ENCODE measurements at places on chromosomes 7 and 10.

- no peak for DNase-seq
Observed at GRCh38 chr10:114871379-114871778, 49.8 kb downstream of the FHIP2A start.

DNA sequence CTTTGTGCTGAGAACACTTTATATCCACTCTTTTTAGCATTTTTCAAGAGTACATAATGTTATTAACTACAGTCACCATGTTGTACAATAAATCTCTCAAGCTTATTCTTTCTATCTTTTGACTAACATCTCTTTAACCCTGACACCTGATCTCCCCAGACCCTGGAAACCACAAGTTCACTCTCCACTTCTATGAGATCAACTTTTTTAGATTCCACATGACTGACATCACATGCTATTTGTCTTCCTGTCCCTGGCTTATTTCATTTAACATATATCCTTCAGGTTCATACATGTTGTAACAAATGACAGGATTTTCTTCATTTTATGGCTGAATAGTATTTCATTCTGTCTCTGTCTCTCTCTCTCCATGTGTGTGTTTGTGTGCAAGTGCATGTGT is 15.5 kb downstream of the SLC13A1 start:
- DNase-seq = no peak

- no peak for DNase-seq
Observed at GRCh38 chr10:102752934-102753664, 9.4 kb downstream of the WBP1L start.

DNA sequence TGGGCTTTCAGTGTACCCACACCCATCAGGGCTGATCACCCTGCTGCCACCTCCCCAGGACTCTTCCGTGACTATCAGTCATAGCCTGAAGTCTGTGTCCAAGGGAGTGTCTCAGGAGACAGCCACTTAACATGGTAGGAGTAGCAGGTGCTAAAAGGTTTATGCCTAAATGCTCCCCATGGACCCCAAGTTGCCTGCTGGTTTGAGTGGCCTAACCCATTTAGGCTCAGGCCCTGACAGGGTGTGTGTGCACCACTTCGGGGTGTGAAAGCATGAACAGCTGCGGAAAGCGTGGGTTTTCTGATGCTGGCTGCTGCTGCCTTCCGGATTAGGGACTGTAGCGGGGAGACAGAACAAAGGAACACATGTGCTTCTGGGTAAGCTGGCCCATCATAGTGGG is 93.2 kb upstream of the SAMD8 start:
- no peak for DNase-seq

DNA sequence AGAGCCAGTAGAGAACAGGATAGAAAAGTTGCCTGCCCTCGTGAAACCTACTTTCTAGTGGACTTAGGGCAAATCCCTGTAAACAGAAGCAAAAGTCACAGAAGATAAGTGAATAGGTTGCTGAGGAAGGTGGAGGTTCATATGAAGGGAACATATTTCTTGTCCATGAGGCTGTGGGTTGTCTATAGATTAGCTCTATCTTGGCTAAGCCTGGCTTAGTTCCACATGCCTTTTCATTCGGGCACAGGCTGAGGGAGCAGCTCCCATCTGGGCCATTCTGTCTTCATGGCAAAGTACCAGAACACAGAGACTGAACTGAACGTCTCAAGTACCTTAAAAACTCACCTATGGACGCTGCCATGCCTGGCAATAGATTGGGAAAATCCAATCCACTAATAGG is 45.3 kb downstream of the BZW2 start:
- no peak for DNase-seq

DNA sequence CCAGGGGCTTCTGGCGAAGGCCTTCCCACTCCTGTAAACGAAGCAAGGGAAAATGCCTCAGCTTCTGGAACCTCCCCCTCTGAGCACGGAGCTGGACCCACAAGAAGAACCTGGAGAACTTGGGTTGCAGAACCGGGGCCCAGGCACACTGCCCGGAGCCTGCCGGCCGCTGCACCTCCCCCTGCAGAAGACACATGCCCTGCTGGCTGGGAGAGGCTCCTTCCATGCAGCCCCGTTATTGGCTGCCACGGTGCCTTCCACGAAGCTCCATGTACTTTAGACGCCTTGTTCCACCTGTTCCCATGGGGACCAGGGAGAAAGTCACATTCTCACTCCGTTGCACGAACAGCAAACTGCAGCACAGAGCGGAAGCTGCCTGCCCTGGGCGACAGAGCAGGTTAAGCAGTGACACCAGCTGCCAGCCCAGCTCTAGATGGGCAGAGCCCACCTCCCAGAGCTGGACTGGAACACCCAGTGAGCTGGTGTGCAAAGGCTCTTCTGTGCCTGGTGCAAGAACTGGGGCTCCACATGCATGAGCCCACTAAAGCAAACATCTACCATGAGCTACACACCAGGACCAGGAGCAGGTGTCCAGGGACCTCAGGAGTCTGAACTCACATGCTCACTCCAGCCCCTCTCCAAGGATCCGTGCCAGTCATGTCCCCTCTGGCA is 70.1 kb downstream of the TNS3 start:
- DNase-seq = no peak

GRCh38 chr10:52343439-52343838 is 29.4 kb downstream of the DKK1 start:
- no peak for DNase-seq

GRCh38 chr7:55288070-55288824 is 76.9 kb upstream of the LANCL2 start:
- DNase-seq = no peak

DNA sequence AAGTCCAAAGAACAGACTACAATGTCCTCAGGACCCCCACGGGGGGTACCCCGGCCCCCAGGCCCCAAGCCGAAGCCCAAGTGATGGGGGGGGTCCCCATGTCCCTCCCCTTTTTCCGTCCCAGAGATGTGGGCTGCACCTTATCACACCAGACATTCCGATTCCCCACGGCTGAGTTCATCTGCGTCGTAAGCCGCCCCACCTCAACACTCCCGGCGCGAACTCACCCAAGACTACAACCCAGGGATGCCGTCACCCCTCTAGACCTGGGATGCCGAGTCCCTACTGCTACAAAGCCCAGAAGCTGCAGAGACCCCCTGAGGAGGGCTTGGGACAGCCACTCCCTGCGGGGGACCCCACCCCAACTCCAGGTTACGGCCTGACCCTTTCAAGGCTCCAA is 14.5 kb downstream of the PDGFA start:
- DNase-seq = no peak

GRCh38 chr10:104069613-104070012 is 16.1 kb downstream of the COL17A1 start:
- DNase-seq = no peak

DNA sequence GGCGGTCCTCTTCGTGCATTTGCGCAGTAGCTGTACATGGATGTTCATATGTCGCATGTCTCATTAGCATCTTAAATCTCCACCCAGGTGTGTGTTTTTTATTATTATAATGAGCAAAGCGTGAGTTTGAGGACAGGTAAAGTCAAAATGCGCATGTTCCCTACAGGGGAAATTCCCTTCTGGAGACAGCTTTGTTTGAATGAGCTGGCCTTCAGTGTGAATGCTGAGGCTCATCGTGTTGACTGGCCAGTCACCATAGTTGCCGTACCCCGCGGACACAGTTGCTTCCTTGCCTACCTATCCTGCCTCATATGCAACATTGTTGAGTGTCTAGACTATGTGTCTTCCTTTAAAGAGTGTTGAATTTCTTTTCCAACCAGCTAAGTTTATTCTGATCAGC is 13.6 kb downstream of the LYZL1 start:
- DNase-seq = no peak

DNA sequence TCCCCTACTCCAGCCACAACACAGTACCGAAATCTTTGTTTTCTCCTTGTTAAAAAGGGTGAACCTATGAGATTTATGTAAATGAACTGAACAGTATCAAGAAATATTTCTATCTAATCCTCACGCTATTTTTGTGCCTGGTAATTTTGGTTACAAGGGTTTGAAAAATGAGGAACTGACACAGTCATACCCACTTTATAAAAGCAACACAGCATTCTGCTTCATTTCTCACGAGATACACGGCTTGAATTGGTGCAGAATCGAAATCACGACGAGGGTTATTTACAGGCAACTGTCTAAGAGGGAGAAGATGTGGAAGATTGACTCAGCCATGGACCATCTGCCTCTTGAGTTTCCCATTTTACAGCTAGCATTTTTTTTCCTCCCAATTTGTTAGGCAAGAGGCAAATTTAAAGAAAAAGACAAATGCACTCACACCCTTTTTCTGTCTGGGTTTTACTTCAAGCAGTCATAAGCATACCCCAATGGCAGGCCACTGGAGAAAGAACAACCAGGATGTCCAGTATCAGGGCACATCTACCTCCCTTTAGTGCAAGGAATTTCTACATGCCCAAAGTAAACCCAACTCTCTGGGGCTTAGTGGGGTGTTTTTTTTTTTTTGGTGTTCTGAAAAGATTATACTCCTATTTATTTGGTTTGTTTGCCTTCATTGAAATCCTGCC is 108.1 kb downstream of the ITGB8 start:
- no peak for DNase-seq

DNA sequence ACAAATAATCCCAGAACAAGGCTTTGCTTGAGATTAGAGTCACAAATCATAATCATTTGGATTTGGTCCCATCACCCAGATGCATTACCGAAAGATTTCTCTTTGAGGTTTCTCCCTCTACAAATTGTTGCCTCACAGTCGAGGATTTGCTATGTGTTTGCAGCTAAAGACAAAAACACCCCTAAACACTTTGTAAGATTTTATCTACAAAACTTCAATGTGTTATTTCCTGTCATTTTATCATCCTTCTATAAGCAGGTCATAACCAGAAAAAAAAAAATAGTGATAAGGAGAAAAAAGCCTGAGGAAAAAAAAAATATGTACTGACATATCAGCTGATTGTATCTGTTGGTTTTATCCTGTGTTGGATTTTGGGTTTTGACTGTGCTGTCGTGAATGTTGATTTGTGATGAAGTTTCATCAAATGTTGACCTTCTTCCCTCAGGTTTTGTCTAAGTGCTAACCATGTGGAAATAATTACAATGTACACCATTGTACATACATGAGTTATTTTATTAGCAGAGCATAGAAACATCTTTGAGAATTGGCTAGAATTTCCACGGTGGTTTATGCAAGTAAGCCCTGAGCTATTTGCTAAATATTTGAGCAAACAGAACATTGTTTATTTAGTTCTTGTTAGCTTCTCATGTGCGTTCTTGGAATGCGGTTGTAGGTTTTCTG is 274.4 kb downstream of the NEBL start:
- no peak for DNase-seq

DNA sequence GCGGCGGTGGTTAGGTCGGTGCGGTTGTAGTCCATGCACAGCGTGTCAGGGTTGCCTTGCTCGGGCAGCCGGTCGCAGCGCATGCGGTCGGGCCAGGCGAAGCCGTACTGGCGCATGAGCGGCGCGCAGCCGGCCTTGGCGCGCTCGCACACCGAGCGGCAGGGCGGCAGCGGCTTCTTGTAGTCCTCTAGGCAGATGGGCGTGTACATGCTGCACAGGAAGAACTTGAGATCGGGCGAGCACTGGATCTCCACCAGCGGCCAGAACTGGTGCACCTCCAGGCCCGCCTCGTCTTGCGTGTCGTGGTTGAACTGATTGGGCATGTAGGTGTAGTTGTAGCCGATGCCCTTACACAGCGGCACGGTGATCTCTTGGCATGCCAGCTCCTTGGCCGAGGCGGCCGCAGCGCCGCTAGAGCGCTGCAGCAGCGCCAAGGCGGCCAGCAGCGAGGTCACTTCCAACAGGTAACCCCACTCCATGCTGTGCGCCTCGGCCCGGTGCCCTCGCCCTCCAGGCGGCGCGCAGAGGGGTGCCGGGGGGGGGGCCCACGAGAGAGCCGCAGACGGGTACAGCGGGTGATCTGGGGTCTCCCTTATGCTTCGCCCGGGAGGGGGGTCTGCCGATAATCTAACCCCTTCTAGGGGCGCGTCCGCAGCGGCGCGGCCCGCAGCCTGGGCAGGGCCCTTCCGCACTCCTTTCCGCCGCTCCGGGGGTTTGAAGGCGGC is 983 bp downstream of the FZD8 start:
- DNase-seq = no peak

DNA sequence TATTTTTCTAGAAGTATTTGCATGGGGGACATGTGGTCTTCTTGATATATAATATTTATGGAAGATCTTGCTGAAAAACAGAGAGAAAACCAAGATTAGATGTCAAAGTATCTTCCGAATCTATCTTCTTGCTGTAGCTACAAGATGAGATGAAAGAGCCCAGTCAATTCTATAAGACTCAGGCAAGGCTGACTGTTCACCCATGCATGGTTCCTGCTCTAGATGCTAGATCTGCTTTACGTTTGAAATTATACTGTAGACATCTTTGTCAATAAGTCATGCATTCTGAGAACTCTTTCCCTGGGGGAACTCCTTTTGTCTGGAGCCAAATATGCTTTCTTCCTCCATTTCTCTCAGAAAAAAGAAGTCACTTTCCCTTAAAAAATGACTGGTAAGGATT is 1292.0 kb downstream of the XPNPEP1 start:
- no peak for DNase-seq

DNA sequence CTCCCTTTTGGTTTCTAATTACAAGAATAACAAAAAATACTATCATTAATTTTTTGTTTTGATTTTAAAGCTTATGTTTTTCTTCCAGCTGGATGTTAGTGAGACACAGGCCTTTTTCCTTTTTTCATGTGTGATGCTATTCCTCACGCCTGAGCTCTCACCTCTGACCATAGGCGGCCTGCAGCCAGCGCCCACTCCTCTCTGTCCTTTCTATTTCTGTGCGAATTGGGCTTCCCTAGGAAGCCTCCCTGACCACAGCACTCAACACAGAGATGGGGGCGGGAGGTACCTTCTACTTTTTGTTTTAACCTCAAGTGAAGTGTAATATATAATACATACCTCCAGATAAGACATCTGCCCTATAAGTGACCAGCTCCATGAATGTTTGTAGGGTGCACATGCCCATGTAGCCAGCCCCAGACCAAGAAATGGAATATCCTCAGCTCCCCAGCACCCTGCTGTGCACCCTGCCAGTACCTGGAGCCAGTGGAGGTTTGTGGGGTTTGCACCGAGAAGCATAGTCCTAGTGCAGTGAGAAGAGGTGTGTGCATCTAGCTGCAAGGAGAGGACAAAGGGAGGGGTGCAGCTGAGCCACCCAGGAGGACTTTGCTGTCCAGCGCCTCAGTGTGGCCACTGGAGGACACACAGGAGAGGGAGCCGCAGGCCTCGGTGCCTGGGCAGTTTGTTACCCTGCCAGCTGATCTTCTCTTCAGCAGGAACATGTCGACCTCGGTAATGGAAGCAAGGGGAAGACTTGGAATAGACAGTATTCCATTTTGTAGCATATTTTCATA is 38.5 kb downstream of the BNIP3 start:
- DNase-seq = no peak

DNA sequence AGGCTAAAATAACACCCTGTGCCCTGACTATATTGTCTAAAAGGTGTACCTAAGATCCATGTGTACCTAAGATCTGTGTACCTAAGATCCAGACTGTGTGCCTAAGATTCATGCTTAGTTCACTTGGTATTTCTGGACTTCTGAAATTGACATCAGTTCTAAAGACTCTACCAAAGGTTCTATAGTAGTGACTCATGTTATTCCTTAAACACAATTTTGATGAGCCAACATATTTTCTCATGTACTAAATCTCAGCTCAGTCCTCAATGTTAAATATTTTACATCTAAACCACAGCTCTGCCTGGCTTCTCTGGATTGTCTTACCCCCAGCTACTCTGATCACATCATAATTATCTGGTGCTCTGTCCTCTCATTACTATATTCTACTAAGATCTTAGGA is 802.3 kb upstream of the SORCS1 start:
- no peak for DNase-seq

Measured in stimulated activated CD8-positive, alpha-beta memory T cell treated with anti-CD3 and anti-CD28 coated beads, Interleukin-4, amount 100 ng/mL, for 1 hour (primary cell).